ENCODE measurements at places on chromosomes 5 and 9. TPM values are rescaled to one million over a fixed set of nuclear protein-coding genes. Genes with fewer than 3 reads are reported as not detected.
A peak's percentile ranks its signal among the peaks of the same experiment; 100 is the strongest.

Gene FOXD4L3
- polyA plus RNA-seq = not detected

- no peak for DNase-seq
- H3K27ac ChIP-seq = no peak overlapping the region
- H3K4me3 ChIP-seq = no peak overlapping the region
- peaks cover 16% of the 10 kb centered on the region for H3K4me1 ChIP-seq
Measured at GRCh38 chr5:16812448-16812847, 123.6 kb downstream of the MYO10 start.

DNA sequence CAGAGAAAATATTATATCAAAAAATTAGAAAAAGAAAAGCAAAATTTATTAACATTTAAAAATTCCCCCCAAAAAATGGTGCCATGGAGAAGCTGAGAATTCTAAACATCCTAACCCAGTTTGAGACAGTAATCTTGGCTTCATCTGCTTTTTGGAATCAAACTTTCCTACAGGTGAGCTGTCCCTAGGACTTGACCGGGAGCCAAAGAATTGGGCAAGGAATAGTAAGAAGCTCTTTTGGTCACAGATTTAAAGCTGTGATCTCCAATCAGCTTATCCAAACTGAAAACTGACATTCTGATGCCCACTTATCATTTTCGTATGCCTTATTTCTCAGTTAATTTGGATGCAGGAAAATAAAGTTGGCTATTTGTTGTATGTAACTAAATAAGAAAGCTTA lies 457.3 kb upstream of the DMAC1 start:
- H3K36me3 ChIP-seq = no peaks in the 10 kb centered on the region
- no peak overlapping the region for H3K27ac ChIP-seq
- no peaks in the 10 kb centered on the region for H3K27me3 ChIP-seq
- DNase-seq = no peak

DNA sequence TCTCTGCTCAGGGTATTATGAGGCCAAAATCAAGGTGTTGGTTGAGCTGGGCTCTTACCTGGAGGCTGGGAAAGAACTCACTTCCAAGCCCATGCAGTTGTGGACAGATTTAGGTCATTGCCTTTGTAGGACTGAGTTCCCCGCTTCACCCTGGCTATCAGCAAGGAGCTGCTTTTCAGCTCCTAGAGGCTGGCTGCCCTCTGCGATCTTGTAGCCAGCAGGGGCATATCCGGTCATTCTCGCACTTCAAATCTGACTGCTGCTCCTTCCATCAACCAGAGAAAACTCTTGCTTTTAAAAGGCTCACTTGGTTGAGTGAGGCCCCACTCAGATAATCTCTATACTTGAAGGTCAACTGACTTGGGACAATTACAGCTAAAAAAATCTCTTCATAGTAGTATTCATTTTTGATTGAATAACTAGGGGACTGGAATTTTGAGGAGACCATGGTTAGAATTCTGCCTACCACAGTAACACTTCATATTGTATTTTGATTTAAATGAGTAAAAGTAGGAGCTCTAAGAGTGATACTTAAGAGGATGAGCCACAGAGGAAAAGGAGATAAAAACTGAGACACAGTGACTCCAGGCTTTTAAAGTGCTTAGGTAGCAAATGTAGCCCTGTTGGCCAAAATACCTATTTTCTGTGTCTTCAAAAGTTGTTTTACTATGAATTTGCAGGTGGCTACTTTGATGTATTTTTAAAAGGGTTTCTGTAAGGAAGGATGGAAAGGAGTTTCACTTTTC lies 137.4 kb downstream of the CD180 start:
- peaks cover 44% of the 10 kb centered on the region for H3K4me1 ChIP-seq
- peaks cover 11% of the 10 kb centered on the region for H3K36me3 ChIP-seq
- H3K4me3 ChIP-seq = no peak overlapping the region
- H3K27ac ChIP-seq = peak overlapping the region; percentile 50
- H3K27me3 ChIP-seq = no peaks in the 10 kb centered on the region
- no peak for DNase-seq

Gene SLC45A2
- not detected for polyA plus RNA-seq

DNA sequence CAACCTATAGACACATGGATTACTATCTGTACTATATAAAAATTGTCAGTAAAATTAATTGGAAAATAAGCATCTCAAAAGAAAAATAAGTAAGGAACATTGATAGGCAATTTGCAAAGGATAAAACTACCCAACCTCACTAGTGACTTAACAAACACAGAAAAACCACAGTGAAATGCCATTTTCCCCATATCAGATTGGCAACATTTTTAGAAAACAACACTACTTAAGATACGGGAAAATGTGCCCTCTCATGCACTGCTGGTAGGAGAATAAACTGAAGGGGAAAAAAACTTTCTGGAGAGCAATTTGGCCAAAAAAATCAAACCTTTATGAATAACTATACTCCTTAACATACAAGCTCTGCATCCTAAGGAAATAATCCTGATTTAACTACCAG lies 254.0 kb downstream of the DEPDC1B start:
- H3K4me1 ChIP-seq = no peaks in the 10 kb centered on the region
- no peaks in the 10 kb centered on the region for H3K36me3 ChIP-seq
- H3K4me3 ChIP-seq = no peak overlapping the region
- H3K27ac ChIP-seq = no peak overlapping the region

DNA sequence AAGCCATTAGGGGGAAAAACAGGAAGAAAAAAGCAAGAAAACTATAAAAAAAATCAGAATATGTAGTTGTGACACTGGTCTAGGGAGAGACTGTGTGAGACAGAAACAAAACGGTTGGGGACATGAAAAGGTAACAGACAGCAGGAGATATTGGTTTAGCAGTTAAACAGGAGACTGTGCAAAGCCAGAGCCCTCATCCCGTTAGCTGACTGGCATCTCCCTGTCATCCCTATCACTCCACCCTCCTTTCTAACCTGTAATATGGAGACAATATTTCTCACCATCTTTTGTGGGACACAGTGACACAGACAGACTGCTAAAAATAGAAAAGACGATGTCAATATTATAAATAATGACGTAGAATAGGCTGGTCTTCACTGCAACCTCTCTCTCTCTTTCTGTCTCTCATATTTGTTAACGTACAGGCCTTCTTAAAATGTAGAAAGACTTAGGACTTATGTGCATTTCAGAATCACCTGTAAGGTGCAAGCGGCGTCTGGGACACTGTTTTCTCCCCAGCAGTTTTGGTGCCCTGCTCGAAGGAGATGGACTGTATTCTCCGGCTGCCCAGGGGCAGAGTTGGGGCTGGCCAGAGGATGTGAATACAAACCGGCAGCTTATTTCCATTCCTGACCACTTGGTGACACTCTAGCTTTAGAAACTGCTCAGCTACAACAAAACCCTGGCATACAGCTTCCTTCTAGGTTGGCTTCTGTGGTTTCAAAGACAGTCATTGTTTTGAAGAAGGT lies 190.6 kb downstream of the MAT2B start:
- DNase-seq = no peak
- H3K4me1 ChIP-seq = no peaks in the 10 kb centered on the region

GRCh38 chr5:54756796-54757402 lies 228.5 kb downstream of the ESM1 start:
- H3K27me3 ChIP-seq = no peaks in the 10 kb centered on the region
- H3K36me3 ChIP-seq = no peaks in the 10 kb centered on the region
- peak; percentile 49 for DNase-seq
- no peak overlapping the region for H3K4me3 ChIP-seq
- H3K4me1 ChIP-seq = peaks cover 18% of the 10 kb centered on the region

- no peak for DNase-seq
- no peaks in the 10 kb centered on the region for H3K36me3 ChIP-seq
- H3K4me1 ChIP-seq = peaks cover 17% of the 10 kb centered on the region
- no peaks in the 10 kb centered on the region for H3K27me3 ChIP-seq
- H3K4me3 ChIP-seq = no peak overlapping the region
Measured at GRCh38 chr5:56409331-56410190, 176.4 kb upstream of the ANKRD55 start.

GRCh38 chr5:66348387-66349125 lies 204.5 kb downstream of the SREK1 start:
- H3K4me1 ChIP-seq = no peaks in the 10 kb centered on the region
- H3K4me3 ChIP-seq = no peak overlapping the region
- peaks cover 12% of the 10 kb centered on the region for H3K27me3 ChIP-seq
- no peak overlapping the region for H3K27ac ChIP-seq

GRCh38 chr9:14111696-14112095 lies 202.2 kb downstream of the NFIB start:
- DNase-seq = no peak
- no peak overlapping the region for H3K4me3 ChIP-seq
- no peak overlapping the region for H3K27ac ChIP-seq
- no peaks in the 10 kb centered on the region for H3K27me3 ChIP-seq
- peaks cover 7% of the 10 kb centered on the region for H3K36me3 ChIP-seq

DNA sequence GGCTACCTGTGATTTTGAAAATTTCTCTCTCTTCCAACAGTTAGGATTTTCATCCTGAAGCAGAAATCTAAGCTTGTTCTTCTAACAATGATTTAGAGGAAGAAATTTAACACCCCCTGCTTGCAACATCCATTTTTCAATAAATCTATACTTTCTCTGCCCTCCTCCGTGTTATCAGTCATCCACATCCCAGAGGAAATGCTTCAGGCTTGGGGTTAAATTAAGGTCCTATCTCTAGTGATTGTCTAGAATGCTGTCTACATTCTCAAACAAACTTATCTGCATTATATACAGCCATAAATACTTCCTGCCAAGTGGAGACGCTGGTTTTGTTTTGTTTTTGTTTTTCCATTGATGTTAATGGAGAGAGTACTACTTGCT lies 371.0 kb downstream of the CSNK1G3 start:
- DNase-seq = no peak
- H3K36me3 ChIP-seq = no peaks in the 10 kb centered on the region
- no peaks in the 10 kb centered on the region for H3K27me3 ChIP-seq
- H3K27ac ChIP-seq = no peak overlapping the region

GRCh38 chr9:27022920-27023319 lies 17.4 kb upstream of the LRRC19 start:
- peaks cover 4% of the 10 kb centered on the region for H3K36me3 ChIP-seq
- DNase-seq = no peak
- no peaks in the 10 kb centered on the region for H3K27me3 ChIP-seq
- H3K4me3 ChIP-seq = no peak overlapping the region

- no peak overlapping the region for H3K27ac ChIP-seq
- H3K36me3 ChIP-seq = no peaks in the 10 kb centered on the region
- no peak overlapping the region for H3K4me3 ChIP-seq
- H3K4me1 ChIP-seq = no peaks in the 10 kb centered on the region
Measured at GRCh38 chr9:3768712-3769457, 243.1 kb upstream of the RFX3 start.

DNA sequence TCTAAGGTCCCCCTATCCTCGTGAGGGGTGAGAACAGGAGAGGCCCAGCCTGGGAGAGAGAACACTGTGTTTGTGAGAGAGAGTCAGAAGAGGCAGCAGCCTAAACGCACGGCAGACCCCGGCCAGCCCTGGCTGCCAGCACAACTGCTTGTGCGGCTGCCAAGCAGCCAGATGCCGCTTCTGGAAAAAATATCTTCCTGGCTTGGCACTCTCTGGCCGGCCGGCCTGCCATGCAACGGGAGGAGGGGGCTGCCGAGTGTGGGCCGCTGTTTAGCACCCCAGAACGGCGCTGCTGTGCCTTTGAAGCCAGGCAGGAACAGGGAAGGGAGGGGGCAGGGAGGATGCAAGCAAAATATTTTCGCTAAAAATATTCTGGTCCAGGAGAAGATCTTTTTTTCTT lies 105.0 kb downstream of the FGF18 start:
- H3K36me3 ChIP-seq = no peaks in the 10 kb centered on the region
- peaks cover 26% of the 10 kb centered on the region for H3K4me1 ChIP-seq
- DNase-seq = no peak
- no peaks in the 10 kb centered on the region for H3K27me3 ChIP-seq
- H3K27ac ChIP-seq = no peak overlapping the region

Gene NME5
- polyA plus RNA-seq = 0.05 TPM

DNA sequence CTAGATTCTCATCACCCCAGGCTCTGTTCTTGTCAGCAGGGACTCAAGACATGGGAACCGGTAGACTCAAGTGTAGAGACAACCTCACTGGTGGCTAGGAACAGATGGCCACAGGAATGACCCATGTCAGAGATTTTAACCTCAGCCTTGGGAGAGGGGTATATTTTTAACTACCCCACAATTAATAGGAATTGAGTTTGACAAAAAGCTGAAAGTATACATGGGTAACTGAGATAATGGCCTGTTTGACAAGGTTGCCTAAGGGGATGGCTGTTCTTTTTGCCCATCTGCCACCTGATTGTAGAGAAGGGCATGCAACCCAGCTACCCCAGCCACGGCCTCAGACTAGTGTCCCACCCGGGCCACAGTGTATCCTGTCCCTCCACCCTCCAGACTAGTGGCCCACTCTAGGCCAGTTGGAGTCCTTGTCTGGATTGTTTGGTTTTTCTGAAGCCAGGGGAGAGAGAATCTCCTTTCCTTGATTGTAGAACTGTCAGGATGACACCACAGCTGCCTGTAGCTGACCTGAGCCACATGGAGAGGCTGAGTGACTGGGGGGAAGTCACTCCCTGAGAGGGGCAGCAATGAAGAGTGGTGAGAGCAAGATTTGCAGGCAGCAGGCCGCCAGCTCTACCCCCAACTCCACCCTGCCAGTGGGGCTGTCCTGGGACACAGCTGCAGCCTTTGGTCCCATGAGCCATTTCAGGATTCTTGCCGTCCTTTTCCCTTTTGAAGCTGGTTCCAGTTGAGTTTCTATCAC lies 14.6 kb upstream of the ANGPTL2 start:
- DNase-seq = no peak
- H3K4me3 ChIP-seq = no peak overlapping the region
- H3K27ac ChIP-seq = no peak overlapping the region
- H3K36me3 ChIP-seq = no peaks in the 10 kb centered on the region
- H3K4me1 ChIP-seq = peaks cover 8% of the 10 kb centered on the region
- H3K27me3 ChIP-seq = peaks cover 6% of the 10 kb centered on the region

DNA sequence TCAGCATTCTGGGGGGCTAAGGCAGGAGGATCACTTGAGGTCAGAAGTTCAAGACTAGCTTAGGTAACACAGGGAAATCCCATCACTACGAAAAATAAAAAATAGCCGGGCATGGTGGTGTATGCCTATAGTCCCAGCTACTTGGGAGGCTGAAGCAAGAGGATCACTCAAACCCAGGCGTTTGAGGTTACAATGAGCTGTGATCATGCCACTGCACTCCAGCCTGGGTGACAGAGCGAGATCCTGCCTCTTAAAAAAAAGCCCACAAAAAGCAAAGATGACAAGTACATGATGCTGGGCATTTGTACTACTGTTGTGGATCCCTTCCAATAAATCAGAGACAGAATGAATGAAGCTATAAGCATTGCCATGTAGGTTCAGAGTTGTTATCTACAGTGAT lies 320.1 kb upstream of the PANK3 start:
- H3K27me3 ChIP-seq = no peaks in the 10 kb centered on the region
- H3K4me1 ChIP-seq = no peaks in the 10 kb centered on the region
- H3K36me3 ChIP-seq = no peaks in the 10 kb centered on the region
- no peak for DNase-seq
- no peak overlapping the region for H3K4me3 ChIP-seq

DNA sequence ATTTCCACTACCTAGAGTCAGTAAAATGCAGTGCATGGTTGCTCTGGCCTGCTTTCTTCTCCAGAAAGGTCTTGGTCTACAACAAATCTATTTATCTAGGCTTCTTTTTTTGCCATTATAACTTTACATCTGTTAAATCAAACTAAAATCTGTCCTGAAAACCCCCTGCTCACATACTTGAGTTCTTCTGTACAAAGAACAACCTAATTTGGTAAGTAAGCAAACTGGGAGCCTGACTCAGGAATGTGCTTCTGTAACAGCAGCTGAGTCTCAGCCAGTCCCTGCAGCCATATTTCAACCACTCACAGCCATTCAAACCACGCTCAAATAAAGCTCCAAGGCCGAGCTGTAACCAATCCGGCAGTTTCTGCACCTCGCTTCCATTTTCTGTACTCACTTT lies 95.8 kb downstream of the PLPP1 start:
- H3K27ac ChIP-seq = no peak overlapping the region
- H3K4me1 ChIP-seq = peaks cover 19% of the 10 kb centered on the region
- H3K27me3 ChIP-seq = no peaks in the 10 kb centered on the region
